ENCODE measurements at places on chromosomes 13 and 19.

DNA sequence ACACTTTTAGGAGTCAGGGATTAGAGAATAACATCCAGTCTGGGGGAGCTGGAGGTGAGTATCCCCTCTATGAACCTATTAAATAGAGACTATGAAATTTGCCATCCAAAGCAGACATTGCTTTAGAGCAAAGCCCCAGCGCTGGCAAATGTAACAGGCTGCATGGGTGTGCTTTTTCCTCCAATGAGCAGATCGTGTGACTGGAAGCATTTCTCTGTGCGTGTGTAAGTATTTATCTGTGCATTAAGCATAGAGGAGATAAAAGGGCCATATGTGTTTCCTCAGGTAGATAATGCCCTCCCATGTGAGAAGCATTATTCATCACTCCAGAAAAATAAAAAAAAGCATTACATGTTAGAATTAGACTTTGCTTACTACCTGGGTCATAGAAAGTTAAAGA lies 924 bp downstream of the TNFSF13B start:
- no peak for DNase-seq

DNA sequence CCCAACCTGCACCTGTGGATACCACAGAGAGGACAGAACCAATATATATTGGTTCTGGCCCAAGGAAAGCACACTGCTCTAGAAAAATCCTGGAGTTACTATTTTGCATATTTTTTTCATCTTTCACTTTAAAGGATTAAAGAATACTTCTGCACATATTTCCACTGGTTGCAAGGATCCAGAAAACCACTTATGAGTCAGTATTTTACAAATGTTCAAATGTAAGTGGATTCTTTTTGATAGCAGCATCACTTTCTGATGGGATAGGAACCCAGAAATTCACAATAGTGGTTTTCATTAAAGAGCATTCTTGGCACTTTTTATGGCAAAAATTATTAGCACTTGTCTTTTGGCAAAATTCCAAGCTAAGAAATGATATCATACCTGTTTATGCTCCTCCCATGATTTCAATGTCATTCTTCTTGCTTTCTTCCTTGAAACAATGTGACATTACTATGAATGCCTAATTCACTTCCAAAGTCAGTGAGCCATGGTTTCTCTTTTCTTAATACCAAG lies 38.2 kb downstream of the MZT1 start:
- no peak for DNase-seq

DNA sequence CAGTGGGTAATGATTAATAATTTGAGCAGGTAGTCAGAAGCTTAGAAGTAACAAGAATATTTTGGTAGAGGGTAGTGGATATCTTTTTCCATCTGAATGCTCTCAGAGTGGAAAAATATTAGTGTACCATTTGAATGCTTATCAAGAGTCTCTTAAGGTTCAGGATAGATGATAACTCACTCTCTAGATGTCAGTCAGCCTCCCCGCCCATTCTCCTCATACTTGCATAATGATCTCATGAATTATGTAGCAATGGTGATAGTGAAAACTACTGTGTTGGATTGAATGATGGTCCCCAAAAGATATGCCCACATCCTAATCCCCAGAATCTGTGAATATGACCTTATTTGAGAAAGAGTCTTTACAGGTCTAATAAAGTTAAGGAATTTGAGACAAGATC lies 132.7 kb upstream of the KLF12 start:
- no peak for DNase-seq

- DNase-seq = no peak
Measured at GRCh38 chr13:41457589-41458186, 338 bp downstream of the RGCC start.

DNA sequence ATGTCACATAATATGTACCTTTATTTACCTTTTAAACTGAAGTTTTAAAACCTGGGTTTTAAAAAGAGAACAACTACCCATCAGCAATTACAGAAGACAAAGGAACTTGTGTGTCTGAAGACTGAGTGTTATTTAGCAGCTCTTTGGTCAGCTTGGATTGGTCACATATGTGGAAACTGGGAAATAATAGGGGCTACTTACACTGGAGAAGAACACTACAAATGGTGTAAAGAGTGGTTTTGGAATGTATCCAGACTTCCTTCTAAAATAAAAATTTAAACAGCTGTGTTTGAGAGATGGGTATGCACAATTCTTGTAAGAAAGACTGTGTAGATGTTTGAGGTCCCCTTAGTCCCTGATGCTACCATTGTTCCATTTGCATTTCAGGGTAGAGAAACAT lies 13.3 kb downstream of the TNFRSF19 start:
- no peak for DNase-seq

GRCh38 chr13:113981194-113981605 lies 7.3 kb upstream of the C13orf46 start:
- no peak for DNase-seq

- DNase-seq = no peak
Measured at GRCh38 chr19:35521124-35521743, 6.9 kb downstream of the SBSN start.
